ENCODE measurements at places on chromosomes 3 and 15.

GRCh38 chr3:43608751-43609150 lies 13.1 kb downstream of the ANO10 start:
- DNase-seq = no peak

DNA sequence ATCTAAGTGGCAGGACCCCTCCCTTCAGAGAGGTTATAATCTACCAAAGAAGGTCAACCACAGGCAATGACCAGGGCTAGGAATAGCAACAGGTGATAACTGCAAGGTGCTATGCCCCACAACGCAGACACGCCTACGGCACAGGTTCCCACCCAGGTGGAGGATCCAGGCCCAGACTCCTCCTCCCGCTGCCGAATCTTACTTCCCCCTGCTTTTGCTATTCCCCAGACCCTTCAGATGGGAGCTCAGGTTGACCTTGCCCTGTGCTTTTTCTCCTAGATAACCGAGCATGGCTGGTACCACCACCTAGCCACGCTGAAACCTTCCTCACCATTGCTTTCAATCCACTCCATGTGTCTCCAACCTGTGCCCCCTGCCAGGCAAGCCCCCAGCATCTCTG lies 142.2 kb upstream of the IGF1R start:
- no peak for DNase-seq

DNA sequence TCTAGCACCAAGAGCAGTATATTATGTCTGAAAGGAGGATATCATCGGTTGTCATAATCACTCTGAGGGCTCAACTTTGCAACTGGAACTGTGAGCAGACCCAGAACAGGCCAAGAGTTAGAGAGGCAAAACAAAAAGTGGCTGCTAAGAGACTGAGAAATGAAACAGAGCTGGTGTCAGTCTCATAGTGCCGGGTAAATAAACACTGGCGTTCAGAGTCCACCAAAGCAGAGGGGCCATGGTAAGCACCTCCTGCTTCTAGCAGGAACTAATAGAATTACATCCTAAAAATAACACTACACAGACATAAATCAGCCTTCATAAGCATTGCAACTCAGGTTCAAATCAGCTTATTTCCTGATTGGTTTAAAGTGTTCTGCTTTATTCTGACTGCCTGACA lies 10.3 kb upstream of the IL12A start:
- DNase-seq = no peak

- DNase-seq = no peak
Measured at GRCh38 chr15:68316061-68316804, 38.7 kb downstream of the FEM1B start.

- no peak for DNase-seq
Measured at GRCh38 chr3:130932979-130933378, 39.1 kb downstream of the ATP2C1 start.

GRCh38 chr3:192843723-192844485 lies 73.8 kb downstream of the MB21D2 start:
- DNase-seq = no peak

DNA sequence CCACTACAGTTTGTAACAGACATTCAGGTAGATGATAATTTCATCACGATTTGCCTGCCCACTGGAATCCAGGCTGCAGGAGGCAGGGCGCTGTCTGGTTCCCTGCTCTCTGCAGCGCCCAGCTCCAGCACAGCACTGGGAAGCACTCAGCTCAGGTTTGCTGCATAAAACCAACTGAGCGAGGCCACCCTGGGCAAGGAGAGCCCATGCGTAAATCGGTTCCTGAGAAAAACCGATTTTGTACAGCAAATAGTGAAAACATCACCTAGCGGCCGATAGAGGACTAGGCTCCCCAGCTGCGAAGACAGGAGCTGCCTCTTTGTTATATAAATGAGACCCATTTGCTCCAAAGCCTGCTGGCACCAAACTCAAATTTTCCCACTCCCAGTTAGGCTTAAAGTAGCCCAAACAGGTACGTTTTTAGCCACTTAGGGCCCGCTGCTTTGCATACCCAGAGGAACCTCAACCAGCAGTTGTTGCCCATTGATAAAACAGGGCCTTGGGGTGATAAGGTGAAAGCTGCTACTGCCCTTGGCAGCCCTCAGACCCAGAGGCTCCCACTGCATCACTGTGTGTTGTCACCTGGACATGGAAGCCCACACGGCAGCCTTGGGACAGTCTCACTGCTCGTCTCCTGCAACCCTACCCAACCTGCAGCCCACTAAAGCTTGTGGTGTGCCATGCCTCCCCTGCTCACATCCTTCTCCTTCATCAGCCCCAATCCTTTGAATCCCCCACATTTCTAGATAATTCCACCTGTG lies 47.5 kb downstream of the ALDH1L1 start:
- no peak for DNase-seq

- DNase-seq = no peak
Measured at GRCh38 chr3:138440121-138440521, 5.7 kb downstream of the ESYT3 start.

GRCh38 chr3:194984622-194985021 lies 286.3 kb downstream of the XXYLT1 start:
- DNase-seq = no peak

DNA sequence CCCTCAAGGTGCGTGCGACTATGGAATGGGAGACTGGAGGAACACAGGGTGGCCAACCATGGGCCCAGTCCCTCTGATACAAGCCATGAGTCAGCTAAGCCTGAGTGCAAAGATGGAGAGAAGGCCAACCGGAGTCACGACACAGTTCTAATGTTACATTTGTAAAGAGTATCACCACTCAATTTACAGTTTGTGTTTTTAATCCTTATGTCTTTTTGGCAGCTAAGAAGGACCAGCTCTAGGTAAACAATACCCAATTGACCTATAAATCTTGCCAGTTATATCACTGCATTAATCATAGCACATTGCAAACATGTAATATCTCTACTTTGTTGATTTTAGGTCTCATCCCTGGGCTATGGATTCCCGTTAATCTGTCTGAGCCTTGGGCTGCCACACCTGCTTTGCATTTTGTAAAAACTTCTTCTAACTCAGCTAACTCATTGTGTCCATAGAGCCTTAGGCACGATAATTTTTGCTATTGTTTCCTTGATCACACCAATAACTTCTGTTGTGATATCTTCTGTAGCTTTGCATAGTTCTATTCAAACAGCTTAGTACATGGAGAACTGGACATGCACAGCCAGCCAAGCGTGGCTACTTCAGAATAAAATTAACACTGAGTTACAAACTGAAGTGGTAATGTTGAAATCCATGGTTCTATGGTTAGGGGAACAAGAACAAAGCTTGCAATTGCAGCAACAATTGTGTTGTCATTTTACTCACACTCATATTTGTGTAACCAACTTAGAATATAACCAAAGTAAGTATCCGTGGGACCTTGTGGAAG lies 50.3 kb downstream of the LSM3 start:
- DNase-seq = no peak

DNA sequence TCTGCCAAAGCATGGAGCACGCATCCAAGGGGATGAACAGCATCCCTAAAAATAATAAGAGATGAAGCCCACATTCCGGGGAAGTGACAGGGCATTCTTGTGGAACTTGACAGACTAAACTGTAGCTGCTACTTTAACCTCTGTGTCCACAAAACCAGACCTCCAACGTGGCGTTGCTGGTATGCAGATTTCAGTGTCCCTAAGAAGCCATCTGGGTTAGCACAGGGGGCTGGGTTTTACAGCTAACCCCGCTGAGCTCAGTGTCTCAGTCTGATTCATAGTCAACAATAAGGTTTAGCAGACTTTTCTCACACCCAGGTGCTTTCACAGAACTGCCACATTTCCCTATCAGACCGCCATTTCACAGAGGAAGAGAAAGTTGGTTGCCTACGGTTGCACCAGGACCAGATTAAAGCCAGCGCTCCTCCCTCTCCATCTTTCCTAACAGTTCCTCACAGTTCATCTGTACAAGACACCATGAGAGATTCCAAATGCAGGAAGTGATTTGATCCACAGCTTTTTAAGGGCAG lies 61.6 kb upstream of the CTDSPL start:
- no peak for DNase-seq
